ENCODE measurements at places on chromosomes 1 and 21.

DNA sequence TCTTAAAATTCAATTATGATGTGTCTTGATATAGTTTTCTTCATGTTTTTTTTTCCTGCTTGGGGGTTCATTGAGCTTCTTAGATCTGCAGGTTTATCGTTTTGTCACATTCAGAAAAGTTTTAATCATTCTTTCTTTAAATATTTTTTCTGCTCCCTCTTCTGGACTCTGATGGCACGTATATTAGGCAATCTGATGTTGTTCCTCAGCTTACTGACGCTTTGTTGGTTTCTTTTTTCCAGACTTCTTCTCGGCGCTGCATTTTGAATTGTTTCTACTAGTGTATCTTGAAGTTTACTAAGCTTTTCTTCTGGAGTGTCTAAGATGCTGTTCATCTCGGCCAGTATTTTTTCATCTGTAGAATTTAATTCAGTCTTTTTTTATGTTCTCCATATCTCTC, 44.8 kb upstream of the FMOD start:
- DNase-seq: no peak

- no peak for DNase-seq
Measured at GRCh38 chr21:32674731-32675130, 53.1 kb downstream of the SYNJ1 start.

DNA sequence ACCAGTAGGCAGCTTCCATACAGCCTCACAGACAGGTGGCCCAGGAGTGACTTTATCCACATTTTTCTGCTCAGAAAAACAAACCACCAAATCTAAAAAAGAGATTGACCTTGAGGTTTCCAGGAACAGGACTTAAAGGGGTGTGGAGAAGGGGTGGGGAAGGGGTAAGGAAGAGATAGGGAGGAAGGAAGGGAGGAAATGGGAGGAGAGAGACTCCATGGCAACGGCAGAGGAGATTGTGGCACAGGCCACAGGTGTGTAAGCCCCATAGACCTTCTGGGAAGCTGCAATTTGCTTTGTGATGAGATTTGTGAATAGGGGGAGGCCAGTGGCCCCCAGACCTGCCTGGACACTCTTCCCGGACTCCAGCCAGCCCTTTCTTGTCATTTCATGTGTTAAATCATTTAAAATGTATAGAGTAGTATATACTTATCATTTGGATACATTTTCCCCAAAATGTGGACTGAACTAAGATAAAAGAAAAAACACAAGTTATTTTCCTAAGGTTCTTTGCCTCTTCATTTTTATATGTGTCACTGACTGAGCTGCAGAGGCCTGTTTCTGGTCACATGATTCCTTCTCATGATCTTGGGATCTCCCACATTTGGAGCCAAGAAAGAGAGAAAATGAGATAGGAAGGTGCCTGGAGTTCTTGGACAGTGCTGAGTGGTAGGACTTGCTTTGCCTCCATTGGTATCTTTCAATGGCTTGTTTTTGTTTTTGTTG, 55.5 kb downstream of the CLIC6 start:
- DNase-seq: no peak

GRCh38 chr21:28731700-28732321, 260.9 kb downstream of the LTN1 start:
- no peak for DNase-seq

DNA sequence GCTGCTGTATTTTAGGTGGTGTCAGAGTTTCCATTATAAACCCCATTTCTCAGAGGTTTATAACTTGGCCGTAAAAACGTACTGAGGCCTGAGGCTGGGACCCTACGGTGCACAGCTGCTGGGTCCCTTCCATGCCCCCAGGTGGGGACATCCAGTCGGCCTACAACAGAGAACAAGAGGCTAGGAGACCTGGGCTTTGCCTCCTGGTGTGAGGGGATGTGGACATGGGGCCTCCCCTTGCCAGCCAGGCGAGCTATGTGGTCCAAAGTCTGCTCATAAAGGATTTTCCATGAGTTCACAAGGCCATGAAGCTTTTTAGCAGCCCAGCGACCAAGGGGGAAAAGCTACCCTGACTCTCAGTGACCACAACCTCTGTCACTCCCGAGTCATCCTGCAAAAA, 261.5 kb upstream of the VAMP3 start:
- no peak for DNase-seq

GRCh38 chr1:232308616-232309015, 321.3 kb downstream of the SIPA1L2 start:
- no peak for DNase-seq

GRCh38 chr1:198678901-198679329, 40.1 kb downstream of the PTPRC start:
- DNase-seq: no peak

DNA sequence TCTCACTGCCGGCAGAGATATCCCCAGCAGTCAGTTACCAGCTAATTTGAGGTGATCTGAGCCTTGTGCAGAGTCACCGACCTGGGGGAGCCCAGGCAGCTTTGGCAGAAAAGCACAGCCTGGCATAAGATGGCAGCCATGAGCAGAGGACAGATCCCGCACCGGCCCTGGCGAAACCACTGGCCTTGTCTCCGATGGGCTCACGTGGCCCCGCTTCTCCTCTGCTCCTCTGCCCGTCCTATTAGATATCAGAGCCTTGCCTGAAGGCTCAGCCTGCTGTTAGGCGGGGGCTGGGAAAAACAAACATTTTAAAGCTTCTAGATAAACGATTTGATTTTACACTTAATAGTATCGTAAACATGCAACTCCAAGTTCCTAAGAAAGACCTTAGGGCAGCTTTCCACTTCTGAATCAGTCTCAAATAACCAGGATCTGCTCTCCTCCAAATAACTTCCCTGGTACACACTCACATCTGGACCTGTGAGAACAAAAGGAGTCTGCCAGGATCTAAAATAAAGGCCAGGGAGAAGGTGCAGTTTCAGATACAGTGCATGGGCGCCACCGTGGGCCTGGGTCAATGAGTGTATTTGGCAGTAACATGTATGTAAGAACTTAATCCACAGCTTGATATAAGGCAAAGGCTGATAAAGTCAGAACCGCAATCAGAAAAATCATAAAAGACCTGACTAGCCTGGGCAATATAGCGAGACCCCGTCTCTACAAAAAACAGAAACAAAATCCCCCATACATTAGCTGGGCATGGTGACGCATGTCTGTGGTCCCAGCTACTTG, 10.0 kb downstream of the EDARADD start:
- DNase-seq: no peak

DNA sequence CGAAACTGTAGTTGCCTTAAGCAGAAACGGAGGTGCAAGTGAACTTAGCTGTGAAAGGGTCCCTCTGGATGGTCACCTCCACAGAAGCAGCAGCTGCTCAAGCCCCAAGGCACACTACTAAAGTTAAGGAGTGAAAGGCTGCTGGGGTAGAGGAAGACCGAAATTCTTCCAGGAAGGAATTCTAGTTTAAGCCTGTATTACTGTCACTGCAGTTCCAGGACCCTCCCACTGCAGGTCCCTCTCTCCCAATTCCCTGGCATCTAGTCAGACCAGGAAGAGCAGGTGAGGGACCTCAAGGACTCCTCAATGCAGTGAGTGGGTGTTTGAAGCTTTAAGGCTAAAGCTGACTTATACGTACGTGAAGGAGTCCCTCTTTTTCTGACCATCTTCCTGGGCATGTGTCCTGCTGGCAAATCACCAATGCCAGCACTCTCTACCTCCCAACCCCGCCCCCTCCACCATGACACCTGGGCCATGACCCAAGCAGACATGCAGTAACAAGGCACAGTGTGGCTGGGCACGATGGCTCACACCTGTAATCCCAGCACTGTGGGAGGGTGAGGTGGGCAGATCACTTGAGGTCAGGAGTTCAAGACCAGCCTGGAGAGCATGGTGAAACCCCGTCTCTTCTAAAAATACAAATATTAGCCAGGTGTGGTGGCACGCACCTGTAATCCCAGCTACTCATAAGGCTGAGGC, 57.2 kb downstream of the TGFBR3 start:
- no peak for DNase-seq

DNA sequence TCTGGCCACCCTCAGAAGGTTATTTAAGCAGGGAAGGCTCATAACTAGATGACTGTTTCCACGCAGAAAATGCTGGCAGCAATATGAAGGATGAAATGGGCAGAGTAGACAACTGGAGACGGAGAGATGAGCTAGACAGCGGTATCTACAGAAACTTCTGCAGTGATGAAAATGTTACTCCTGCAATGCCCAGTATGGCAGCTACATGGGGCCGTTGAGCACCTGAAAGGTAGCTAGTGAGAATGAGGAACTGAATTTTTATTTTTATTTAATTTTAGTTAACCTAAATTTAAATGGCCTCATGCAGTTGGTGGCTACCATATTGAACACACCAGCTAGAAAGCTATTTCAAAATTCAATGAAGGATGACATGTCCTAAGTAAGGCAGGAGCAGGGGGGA, 27.3 kb downstream of the SIPA1L2 start:
- DNase-seq: no peak

DNA sequence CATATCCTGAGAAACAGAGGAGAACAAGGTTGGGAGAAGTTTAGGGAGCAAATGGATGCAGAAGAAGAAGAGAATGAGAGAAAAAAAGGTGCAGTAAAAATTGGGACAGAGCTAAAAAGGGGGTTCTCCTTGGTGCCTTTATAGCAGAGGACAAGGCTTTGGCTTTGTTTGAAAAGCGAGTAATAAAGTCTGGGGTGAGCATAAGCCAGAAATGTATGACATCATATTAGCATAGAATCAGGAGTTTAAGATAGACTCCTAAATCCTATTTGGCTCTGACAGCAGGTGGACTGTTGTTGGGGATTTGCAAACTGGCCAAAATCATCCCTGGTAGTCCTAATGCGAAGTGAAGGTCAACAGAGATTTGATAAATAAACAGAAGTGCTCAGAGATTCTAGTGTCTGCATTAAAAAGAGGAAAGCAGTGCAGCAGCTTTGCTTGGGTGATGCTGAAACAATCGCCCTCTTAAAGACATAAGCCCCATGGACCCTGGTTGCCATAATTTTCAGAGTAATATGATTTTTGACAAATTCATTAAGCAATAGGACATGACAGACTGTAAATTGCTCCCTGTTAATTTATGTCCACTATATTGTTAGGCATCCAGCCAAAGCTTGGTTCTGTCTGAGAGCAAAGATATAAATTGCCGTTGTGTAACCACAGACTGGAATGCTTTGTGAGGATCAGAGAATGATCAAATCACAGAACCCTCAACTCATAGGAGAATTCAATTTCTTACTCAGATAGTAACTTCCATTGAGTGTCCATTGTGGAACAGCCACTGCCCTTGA, 385.0 kb upstream of the NFIA start:
- no peak for DNase-seq

DNA sequence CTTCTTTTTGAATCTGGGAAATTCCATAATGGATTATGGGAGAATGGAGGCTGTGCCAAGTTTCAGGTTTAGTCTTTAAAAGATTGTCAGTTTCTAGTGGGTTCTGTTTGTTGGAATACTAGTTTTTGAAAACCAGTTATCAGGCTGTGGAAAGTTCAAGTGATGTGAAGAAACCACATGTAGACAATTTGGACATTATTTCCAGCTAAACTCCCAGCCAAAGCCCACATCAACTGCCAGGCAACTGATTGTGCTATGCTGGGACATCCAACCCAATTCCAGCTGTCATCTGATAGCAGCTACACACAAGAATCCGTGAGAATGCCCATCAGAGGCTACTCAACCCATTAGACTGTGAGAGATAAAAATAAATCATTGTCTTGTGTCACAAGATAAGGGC, 546.1 kb upstream of the ADAMTS5 start:
- no peak for DNase-seq

GRCh38 chr1:51842261-51842660, 36.3 kb downstream of the NRDC start:
- DNase-seq: no peak

- DNase-seq: no peak
Measured at GRCh38 chr21:34092262-34092921, 19.0 kb downstream of the MRPS6 start.

DNA sequence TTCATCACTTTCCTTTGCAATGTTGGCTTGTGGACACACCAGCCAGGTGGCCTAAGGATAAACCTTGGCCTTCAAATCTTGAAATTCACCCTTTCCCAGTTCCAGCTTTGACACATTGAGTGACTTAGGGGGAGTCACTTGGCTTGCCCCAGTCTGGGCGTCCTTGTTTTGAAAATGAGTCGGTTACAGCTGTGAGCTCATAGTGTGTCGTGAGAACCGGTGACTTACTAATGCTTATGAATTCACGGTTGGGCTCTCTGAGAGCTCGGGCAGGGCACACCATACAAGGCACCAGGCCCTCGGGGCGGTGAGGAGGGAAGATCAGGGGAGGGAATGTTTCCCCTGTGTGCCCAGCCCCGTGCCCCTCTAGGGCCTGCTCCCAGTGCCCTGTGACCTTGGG, 126.9 kb upstream of the TMPRSS2 start:
- DNase-seq: no peak

DNA sequence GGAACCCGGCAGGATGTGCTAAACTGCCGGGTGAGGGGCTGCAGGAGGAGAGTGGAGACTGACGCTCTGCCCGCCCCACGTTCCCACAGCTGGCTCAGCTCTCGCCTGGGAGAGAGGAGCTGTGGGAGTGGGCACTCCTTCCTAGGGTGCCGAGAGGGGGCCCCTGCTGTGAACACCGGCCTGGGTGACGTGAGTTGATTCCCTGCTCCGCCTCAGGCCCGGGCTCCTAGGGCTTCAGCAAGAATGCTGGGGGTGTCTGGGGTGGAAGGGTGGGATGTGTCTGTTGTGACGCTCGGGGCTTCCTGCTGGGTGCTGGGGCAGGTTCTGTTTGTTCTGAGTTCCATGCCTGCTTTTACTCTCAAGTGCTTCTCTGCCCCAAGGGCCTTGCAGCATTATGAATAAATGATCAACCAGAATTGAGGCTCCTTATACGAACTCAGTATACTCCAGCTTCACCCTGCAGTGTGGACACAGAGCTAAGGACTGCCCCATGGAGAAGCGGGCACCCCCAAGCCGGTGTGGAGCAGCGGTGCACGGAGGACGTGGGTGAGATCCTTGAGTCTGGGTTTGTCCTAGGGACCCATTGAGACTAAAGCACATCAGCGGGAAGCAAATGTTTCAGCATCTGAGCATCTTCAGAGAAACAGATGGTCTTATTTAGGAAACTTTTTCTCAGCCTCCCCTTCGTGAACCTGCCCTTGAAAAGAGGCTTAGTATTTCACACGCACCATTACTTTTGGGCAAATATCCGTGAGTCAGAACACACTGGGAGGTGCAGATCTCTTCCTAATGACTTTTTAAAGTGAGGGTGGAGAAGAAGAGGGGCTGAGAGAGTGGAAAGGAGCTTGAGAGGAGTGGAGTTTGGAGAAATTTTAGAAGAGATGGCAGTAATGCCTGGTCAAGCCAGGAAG, 41.7 kb downstream of the SYT6 start:
- no peak for DNase-seq

DNA sequence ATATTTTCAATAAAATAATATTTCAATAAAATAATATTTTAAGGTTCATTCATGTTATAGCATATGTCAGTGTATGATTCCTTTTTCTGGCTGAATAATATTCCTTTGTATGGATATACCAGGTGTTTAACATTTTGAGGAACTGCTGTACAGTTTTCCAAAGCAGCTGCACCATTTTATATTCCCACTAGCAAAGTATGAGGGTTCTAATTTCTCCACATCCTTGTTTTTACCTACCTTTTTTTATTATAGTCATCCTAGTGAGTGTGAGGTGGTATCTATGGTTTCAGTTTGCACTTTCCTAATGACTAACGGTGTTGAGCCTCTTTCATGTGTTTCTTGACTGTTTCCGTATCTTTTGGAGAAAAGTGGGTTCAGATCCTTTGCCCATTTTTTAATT, 5.2 kb downstream of the DEGS1 start:
- DNase-seq: no peak

- DNase-seq: no peak
Measured at GRCh38 chr1:201376464-201377374, 761 bp downstream of the TNNT2 start.
